IMR-90 (cell line): ENCODE measurements at places on chromosomes 13 and 19. TPM values are rescaled to one million over a fixed set of nuclear protein-coding genes. Genes with fewer than 3 reads are reported as not detected.
A peak's percentile ranks its signal among the peaks of the same experiment; 100 is the strongest.

DNA sequence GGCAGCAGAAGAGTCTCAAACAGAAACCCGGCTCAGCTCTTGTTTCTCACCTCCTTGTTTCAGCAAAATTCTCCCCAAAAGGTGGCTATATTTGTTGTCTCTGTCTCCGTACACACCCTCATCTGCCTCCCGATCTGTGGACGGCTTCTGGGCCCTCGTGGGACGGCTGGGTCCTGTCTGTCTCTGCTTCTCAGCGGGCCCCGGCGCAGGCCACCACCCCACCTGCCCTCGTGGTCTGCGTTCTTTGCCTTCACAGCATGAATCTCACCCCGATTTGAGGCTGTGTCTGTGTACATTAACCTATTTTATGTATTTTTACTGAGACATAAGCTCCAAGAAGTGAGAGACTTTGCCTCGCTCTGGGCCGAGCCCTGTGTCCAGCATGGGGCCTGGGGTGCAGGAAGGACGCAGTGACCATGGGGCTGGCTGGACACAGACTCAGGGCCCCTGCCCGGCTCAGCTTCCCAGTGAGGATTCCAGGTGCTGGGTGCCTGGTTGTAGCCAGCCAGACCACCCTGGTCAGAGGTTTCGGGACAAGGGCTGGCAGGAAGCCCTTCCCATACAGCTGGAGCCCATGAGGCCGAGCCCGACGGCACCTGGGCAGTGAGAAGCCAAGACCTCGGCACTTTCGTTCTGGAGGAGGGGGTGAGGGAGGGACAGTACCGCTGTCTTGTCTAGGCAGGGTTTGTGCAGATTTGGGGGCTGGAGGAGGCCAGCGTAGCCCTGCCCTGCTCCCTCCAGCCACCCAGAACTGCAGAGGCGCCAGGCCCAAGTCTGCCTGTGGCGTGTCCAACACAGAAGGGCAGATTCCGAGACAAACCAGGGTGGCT is 78.5 kb upstream of the MCF2L start:
- no peak for DNase-seq

DNA sequence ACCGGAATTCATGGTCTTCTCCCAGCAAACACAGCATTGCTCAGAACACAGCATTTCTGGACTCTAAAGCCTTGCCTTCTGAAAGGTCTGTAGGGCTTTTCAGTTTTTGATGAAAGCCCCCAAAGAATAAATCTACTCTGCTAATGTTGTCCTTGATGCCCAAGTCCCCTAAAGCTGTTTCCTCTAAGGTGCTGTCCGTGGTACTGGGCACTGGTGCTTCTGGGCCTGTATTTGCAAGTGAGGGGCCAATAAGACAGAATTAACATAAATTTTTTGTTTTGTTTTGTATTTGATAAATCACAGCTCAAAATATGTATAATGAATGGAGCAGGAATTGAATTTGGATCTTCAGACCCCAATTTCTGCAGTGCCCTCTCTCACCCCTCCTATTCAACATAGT is 12.1 kb upstream of the LGALS13 start:
- peak; percentile 5 for DNase-seq

- no peak for DNase-seq
Measured at GRCh38 chr19:38055010-38055409, 148.0 kb downstream of the SIPA1L3 start.

DNA sequence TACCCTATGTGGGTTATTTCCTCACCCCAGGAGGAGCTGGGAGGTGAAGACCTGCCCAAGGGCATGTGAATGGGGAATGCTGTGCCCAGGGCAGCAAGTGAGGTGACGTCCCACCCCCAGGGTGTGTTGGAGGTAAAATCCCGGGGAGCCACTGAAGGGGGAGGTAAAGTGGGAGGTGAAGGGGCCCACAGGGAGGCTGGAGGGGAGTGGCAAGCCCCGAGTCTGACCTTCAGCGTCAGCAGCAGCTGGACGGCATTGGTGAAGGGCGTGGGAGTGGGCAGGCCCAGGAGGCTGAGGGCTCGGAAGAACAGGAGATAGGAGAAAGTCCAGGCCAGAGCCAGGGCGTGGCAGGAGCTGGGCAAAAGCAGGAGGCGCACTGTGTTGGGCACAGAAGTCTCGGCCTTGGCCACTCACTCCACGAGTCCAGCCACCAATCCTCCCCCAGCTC is 2.4 kb downstream of the MBOAT7 start:
- DNase-seq, result no peak

DNA sequence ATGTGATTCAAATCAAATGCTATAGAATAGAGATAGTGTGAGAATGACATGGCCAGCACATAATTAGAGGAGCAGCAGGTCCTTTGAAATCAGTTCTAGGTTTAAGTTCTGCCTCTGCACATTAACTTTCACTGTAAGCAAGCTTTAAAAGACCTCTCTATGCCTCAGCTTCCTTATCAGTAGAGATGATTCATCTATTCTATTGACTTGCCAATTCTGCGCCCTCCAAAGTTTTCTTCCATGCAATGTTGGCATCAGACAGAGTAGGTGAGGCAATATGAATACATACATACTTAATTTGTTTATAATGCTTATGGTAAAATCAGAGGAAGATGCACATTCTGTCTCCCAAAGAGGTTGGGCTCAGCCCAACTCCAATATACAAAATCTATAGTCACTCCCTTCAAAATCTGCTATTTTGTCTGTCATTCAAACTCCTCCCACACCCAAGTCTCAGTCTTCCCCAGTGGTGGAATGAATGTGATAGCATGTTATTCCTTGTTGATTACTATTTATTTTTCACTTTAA is 525.5 kb downstream of the RFC3 start:
- no peak for DNase-seq

- peak; percentile 16 for DNase-seq
Measured at GRCh38 chr13:30061217-30061616, 210.8 kb upstream of the UBL3 start.

DNA sequence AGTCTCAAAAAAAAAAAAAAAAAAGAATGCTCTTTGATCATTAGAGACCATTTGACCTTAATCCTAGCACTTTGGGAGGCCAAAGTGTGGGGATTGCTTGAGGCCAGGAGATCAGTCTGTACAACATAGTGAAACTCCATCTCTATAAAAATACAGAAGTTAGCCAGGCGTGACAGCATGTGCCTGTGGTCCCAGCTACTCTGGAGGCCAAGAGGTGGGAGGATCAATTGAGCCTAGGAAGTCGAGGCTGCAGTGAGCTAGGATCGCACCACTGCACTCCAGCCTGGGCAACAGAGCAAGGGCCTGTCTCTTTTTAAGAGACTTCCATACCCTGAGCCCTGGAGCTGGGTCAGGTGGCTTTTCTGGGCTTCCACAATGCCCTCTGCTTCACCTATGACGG is 11.5 kb upstream of the COLGALT1 start:
- no peak for DNase-seq

- DNase-seq, result peak; percentile 37
Measured at GRCh38 chr13:62302341-62302740, 886.7 kb upstream of the PCDH20 start.

GRCh38 chr13:50573066-50573465 is 270.4 kb downstream of the DLEU7 start:
- DNase-seq, result no peak

Gene ZNF433
- total RNA-seq, result 6.4 and 11.1 TPM in 2 replicates

DNA sequence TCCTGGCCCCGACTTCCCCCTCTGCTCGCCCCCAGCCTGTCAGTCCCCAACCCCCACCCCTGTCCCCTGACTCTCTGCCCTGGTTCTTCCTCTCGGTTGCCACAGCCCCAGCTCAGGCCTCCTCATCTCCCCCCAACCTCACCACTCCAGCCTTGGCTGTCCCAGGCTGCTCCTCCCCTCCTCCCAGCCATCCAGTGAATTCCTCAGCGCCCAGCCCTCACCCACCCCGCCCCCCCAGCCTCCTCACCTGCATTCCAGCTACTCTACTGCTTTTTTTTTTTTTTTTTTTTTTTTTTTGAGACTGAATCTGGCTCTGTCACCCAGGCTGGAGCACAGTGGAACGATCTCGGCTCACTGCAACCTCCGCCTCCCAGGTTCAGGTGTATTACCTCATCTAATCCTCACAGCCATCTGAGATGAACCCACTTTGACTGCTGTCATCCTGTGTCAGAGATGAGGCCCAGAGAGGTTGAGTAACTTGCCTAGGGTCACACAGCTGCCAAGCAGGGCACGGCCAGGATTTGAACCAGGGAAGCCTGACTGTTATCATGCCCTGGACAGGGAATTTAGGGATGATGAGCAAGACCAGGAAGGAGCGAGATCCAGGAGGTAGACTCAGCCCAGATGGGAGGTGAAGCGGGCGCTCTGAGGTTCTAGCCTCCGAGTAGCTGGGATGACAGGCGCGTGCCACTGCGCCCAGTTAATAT is 2.6 kb downstream of the SULT2B1 start:
- no peak for DNase-seq
